NCI-H460 (cell line): ENCODE measurements at places on chromosomes 4 and X. TPM values are rescaled to one million over a fixed set of nuclear protein-coding genes. Genes with fewer than 3 reads are reported as not detected.

The GPR82 gene
- not detected in 2 replicates for total RNA-seq

The OPHN1 gene
- total RNA-seq: 3.0 and 3.6 TPM in 2 replicates

The GAB1 gene
- 3.6 and 4.0 TPM in 2 replicates for total RNA-seq

The ADH7 gene
- not detected in 2 replicates for total RNA-seq

The HNRNPD gene
- total RNA-seq: 38.2 and 39.7 TPM in 2 replicates

The RAB9B gene
- 0.67 and 0.98 TPM in 2 replicates for total RNA-seq

The CSN1S1 gene
- total RNA-seq: not detected in 2 replicates

The RASSF6 gene
- total RNA-seq: 0.07 and 0.29 TPM in 2 replicates

The GPR50 gene
- total RNA-seq: not detected in 2 replicates

The PNMA6E gene
- not detected in 2 replicates for total RNA-seq

The NSG1 gene
- 0.20 TPM in 1 of 2 replicates, not detected in the other for total RNA-seq

The ARHGEF9 gene
- total RNA-seq: 12.2 and 13.8 TPM in 2 replicates

The GLUD2 gene
- total RNA-seq: 0.26 and 0.35 TPM in 2 replicates

The PASD1 gene
- not detected in 2 replicates for total RNA-seq

The HHIP gene
- total RNA-seq: 0.02 and 0.09 TPM in 2 replicates

The SOWAHB gene
- total RNA-seq: not detected in 2 replicates

The KLHL13 gene
- 2.7 and 5.3 TPM in 2 replicates for total RNA-seq

The ADGRG2 gene
- 18.2 and 18.3 TPM in 2 replicates for total RNA-seq

The EOLA1 gene
- 12.4 and 16.6 TPM in 2 replicates for total RNA-seq

The USP17L11 gene
- total RNA-seq: not detected in 2 replicates

The SPANXN3 gene
- not detected in 2 replicates for total RNA-seq

The CXCL5 gene
- total RNA-seq: 155 and 183 TPM in 2 replicates

The SMR3B gene
- total RNA-seq: not detected in 2 replicates

The SPP1 gene
- 1,528 and 1,619 TPM in 2 replicates for total RNA-seq

The SLC9B1 gene
- total RNA-seq: 0.12 and 0.26 TPM in 2 replicates

The POF1B gene
- 11.9 and 12.5 TPM in 2 replicates for total RNA-seq

The CYP4V2 gene
- total RNA-seq: 32.4 and 36.5 TPM in 2 replicates

The SHISA3 gene
- total RNA-seq: 0.58 and 0.72 TPM in 2 replicates

The NOP14 gene
- 28.6 and 37.1 TPM in 2 replicates for total RNA-seq

The BMPR1B gene
- total RNA-seq: 0.20 and 0.27 TPM in 2 replicates

The NXF2 gene
- not detected in 2 replicates for total RNA-seq

The NKX6-1 gene
- total RNA-seq: 0.97 and 2.0 TPM in 2 replicates

The LRAT gene
- total RNA-seq: 0.38 and 0.79 TPM in 2 replicates

The RPS6KA6 gene
- total RNA-seq: 3.3 and 4.0 TPM in 2 replicates

The IL2RG gene
- total RNA-seq: not detected in 2 replicates

The CPLX1 gene
- total RNA-seq: 0.10 and 0.61 TPM in 2 replicates

The KIAA1210 gene
- not detected in 2 replicates for total RNA-seq

The CWH43 gene
- total RNA-seq: not detected in 2 replicates

The IL15 gene
- total RNA-seq: 4.6 and 5.9 TPM in 2 replicates

The PAGE5 gene
- total RNA-seq: not detected in 2 replicates

The TMEM47 gene
- total RNA-seq: 12.9 and 14.4 TPM in 2 replicates

The NXF2B gene
- total RNA-seq: not detected in 2 replicates

The COL25A1 gene
- total RNA-seq: 0.02 TPM in 1 of 2 replicates, not detected in the other

The CXCL10 gene
- total RNA-seq: not detected in 2 replicates

The MEPE gene
- not detected in 2 replicates for total RNA-seq
